ENCODE measurements at places on chromosomes 13 and 19. TPM values are rescaled to one million over a fixed set of nuclear protein-coding genes. Genes with fewer than 3 reads are reported as not detected.

Gene ZNF610
- 3.6 TPM for total RNA-seq

Gene ZNF486
- 3.7 TPM for total RNA-seq

Gene OR7A5
- not detected for total RNA-seq

Gene CEACAM1
- not detected for total RNA-seq

Gene MCEMP1
- not detected for total RNA-seq

Gene SIGLEC12
- total RNA-seq = not detected

Gene IQCN
- total RNA-seq = 0.28 TPM

Gene POSTN
- total RNA-seq = 396 TPM

Gene PTH2
- not detected for total RNA-seq

Gene LILRA6
- total RNA-seq = not detected

Gene FSD1
- 5.7 TPM for total RNA-seq

Gene C5AR1
- total RNA-seq = not detected

Gene TEX29
- total RNA-seq = 0.09 TPM

Gene CYSLTR2
- total RNA-seq = 1.3 TPM

Gene FREM2
- under 0.01 TPM for total RNA-seq

Gene PABPC3
- 0.09 TPM for total RNA-seq

Gene BRME1
- total RNA-seq = 0.14 TPM

Gene PSG7
- total RNA-seq = under 0.01 TPM

Gene SYCN
- not detected for total RNA-seq

Gene GAS6
- 125 TPM for total RNA-seq

Gene CLDND2
- 0.18 TPM for total RNA-seq

Gene CEACAM8
- not detected for total RNA-seq

Gene KLK4
- total RNA-seq = not detected

Gene EXOC3L2
- total RNA-seq = under 0.01 TPM

Gene LCP1
- 0.28 TPM for total RNA-seq

Gene TPTE2
- not detected for total RNA-seq

Gene ZNF726
- total RNA-seq = 0.85 TPM

Gene U2AF1L4
- 5.5 TPM for total RNA-seq

Gene ZNF146
- total RNA-seq = 75.8 TPM

Gene IGFL2
- not detected for total RNA-seq

Gene TEKTIP1
- not detected for total RNA-seq

Gene ZNF701
- 12.0 TPM for total RNA-seq

Gene SPC24
- total RNA-seq = 14.8 TPM
